AG04449 (cell line): ENCODE measurements at places on chromosomes 16 and 17.

DNA sequence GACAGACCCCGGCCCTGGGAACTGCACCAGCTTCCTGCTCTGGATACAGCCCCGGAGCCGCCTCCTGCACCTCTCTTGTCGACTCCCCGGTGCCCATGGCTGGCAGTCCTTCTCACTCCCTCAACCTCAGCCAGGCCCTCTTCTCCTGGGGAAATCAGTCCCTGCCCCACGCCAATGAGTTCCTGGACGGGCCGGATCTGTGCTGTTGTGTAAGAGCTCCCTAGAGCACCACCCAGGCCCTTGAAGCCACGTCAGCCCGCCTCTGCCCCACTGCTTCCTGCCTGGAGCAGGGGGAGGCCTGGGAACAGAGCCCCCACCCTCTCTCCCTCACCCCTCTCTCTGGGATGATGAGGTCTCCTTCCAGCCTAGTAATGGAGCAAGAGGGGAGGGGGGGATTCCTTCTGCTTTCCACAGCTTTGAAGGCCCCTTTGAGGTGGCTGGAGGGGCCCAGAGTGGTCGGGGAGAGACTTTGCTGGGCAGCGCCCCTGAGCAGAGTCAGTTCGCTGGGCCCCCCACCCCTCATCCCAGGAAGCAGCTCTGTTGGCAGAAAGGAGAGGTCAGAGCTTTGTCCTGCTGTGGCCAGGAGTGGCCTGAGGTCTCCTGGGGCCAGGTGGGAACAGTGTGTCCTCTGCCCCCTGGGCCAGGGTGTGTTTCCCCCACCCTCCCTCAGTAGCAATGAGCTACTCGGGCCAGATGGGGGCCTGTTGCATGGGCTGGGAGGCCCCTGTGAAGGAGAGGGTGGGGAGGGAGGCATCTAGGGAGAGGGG, 3.8 kb downstream of the PRR29 start:
- DNase-seq = no peak

DNA sequence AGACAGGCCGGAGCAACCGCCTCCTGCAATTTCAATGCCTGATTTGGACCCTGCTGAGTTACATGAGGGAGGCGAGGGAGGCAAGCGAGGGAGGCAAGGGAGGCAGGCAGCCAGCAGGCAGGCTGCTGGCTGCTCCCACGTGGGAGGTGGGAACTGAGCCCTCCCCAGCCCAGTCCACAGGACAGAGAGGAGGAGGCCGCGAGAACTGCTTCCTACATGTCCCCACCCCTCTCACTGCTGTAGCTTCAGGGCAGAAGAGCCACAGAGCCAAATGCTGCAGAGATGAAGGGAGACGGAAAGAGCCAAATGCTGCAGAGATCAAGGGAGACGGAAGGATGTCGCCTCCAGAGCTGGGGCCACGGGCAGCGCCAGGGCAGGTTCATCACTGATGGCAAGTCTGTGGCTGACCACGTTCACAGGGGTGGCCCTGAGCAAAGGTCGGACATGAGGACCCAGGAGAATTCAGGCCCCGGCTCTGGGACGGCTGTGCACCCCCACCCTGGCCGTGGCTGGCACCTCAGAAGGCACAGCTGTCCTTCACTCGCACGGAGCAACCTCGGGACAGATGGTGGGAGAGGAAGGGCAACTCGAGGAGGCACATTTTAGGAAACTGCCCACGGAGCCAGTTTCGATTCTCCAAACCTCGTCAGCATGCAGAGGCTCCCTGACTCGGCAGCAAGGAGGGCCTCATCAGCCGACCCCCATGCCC, 21.5 kb downstream of the RPH3AL start:
- DNase-seq = no peak

DNA sequence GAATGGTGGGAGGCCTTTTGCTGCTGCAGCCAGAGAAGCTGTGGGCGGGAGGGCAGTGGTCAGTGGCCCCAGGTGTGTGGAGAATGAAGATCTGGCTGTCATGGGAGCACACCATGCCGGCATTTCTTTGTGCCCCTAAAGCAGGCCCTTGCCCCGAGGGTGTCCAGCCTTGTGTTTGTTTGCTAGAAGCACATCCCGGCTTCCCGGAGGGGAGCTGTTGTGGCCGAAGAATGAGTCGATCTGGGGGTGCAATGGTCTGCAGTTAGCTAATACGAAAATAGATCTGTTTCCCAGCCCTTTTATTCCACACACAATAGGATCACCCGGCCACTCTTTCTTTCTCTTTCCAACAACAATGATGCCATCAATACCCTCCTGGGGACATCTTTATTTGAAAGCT, 228.8 kb downstream of the CBLN1 start:
- no peak for DNase-seq

DNA sequence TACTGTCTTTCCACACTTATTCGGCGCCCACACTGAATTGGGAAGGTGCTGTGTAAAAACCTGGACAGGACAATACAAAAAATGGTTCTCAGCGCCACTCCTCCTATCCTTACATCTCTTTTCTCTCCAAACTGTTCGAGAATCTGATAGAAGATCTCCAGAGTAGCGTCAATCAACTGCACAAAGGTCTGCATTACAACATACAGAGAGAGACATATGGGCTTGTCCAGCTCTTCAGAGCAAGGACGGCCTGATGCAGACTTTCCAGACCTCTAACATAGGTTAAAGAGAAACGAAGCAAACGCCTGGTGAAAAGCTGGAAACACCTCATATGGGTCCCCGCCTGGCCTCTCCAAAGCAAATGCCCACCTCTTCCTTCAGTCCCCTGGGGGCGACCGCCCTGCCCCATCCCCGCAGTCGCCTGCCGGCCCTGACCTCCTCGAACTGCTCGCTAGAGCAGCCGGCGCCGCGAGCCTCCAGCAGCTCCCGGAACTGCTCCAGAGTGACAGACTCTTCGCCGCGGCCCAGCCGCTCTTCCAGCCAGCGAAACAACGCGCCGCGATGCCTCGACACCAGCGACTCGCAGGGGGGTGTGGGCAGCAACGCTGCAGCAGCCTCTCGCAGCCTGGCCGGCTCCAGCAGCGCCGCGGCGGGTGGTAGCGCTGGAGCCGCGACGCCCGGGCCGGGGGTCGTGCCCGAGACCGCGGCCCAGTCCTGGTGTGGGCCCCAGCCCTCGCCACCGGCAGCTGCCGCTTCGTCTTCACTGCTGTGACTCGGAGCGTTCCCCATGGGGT, 526 bp downstream of the ZZEF1 start:
- DNase-seq = no peak

- no peak for DNase-seq
Observed at GRCh38 chr17:42174126-42174783, 6.7 kb downstream of the KCNH4 start.

- DNase-seq = no peak
Observed at GRCh38 chr17:56982312-56982711, 4.4 kb downstream of the SCPEP1 start.

GRCh38 chr17:73643001-73643851, 1.0 kb downstream of the SDK2 start:
- no peak for DNase-seq
